ENCODE measurements at places on chromosomes 16 and 17.

DNA sequence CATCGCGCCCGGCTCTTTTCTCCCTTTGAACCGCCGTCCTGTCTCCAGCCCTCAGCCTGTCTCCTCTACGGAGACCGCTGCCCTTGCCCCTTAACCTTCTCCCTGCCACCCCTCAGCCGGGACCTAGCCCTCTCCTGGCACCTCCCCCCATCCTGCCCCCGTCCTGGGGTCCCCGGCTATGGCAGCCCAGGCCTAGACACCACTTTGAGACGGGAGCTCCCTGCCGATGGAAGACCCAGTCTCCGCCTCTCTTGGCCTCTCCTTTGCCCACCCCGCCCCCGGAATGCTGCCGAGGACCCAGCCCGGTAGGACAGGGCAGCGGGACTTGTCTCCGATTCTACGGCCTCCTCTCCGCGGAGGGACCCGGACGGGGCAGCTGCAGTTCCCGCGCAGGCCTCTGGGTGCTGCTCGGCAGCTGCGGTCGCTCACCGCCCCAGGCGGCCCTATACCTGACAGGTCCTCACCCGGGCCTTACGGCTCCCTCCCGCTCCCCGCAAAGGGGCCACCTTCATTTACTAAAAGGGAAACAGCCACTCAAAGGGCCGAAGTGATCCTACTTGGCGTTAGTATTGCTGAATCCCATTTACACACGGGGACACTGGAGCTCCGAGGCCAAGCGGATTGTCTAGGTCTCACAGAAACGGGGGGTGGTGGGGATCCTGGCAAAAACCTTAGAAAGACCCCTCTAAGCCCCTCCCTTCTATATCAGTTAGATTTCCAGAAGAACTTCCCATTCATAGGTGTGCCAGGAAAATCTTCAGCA lies 32.6 kb upstream of the TAC4 start:
- DNase-seq, result peak; percentile 84

DNA sequence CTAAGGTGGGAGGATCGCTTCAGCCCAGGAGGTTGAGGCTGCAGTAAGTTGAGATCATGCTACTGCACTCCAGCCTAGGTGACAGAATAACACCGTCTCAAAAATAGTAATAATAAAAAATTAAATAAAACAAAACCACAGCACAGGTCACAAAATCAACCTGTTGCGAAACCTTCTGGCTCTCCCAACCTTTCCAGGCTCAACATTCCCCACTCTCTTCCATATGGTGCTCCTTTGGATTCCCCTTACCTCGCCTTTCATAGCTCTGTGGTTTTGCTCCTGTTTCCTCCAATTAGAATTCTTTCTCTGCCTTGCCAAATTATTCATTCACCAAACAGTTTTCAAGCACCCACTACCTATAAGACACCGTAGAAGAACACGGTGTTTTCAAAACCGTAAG lies 4.7 kb downstream of the ZDHHC7 start:
- DNase-seq, result no peak

- no peak for DNase-seq
Observed at GRCh38 chr17:79095345-79096055, 20.9 kb downstream of the ENGASE start.

- DNase-seq, result peak; percentile 54
Observed at GRCh38 chr16:50547340-50548124, 664 bp upstream of the NKD1 start.

DNA sequence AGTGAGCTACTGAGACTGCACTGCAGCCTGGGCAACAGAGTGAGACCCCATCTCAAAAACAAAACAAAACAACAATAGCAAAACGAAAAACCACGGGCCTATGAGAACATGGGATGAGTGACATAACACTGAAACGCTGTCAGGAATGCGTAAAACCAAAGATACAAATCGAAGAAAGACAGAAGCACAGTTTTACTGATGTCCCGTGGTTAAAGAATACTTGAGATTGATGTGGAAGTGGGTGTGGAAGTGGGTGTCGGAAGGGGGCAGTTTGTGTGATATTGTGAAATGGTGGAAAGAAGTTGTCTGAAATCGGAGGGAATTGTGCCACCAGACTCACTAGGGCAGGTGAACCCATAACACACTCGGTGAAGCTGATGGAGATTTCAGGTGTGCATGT lies 9.5 kb downstream of the ST6GALNAC2 start:
- no peak for DNase-seq

DNA sequence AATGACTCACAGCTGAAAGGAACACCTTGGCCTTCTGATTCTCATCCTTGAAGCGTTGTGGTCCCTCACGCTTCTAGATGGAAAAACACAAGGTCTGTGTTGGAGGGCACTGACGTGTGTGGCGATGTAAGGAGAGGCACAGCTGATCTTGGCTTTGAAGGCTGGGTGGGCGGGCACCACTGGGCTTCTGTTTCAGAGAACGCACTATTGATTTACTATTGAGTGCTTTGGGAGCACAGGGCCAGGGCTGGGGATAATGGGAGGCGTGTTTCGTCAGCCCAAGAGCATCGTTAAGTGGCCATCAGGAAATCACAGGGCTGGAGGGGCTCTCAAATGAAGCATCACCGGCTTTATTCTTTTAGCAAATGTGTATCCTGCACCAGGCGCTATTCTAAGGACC lies 70.7 kb downstream of the CMIP start:
- DNase-seq, result no peak

DNA sequence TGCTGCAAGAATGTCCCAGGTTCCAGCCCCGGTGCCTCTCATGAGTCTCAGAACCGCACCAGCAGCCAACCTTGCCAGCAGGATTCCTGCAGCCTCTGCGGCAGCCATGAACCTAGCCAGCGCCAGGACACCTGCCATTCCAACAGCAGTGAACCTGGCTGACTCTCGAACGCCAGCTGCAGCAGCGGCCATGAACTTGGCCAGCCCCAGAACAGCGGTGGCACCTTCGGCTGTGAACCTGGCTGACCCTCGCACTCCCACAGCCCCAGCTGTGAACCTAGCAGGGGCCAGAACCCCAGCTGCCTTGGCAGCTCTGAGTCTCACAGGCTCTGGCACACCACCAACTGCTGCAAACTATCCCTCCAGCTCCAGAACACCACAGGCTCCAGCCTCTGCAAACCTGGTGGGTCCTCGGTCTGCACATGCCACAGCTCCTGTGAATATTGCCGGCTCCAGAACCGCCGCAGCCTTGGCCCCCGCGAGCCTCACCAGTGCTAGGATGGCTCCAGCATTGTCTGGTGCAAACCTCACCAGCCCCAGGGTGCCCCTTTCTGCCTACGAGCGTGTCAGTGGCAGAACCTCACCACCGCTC lies 9.8 kb downstream of the ELOB start:
- no peak for DNase-seq

- DNase-seq, result peak; percentile 65
Observed at GRCh38 chr17:2406903-2407790, 6.3 kb upstream of the MNT start.

- DNase-seq, result no peak
Observed at GRCh38 chr17:6868582-6868981, 37.1 kb upstream of the TEKT1 start.

GRCh38 chr16:17138801-17139200 lies 332.0 kb downstream of the XYLT1 start:
- DNase-seq, result no peak

GRCh38 chr16:9484881-9485280 lies 393.4 kb downstream of the HAPSTR1 start:
- DNase-seq, result no peak

All from femur (tissue), 1 donor.